Activated T-cell treated with anti-CD3 and anti-CD28 coated beads, Interleukin-2, amount 50 U/mL, for 48 hours (primary cell): ENCODE measurements at places on chromosomes 16 and 17.

DNA sequence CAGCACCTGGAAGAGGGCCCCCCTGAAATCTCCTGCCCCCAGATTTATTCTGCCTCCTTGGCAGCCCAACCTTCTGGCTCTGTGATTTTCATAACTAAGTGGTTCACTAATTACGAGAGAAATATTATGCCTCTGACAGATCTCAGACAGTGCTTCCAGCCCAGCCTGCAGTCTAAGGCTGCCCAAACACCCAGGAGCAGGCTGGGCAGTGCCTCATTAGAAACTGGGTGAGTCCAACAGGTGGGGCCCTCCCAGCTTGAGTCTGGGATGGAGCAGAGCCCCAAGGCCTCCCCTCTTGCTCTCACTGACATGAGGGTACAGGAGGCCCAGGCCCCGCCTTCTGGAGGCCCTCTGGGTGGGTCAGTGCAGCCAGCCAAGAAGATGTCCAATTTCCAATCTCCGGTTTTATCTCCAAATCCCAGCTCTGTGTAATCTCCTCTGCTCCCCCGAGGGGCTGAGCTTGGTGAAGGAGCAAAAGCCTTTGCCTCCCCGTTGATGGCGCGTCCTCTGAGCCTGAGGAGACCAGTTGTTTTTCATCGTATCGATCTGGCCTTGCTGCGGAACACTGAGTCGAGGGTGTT lies 20.1 kb upstream of the ABCC3 start:
- DNase-seq, result no peak

DNA sequence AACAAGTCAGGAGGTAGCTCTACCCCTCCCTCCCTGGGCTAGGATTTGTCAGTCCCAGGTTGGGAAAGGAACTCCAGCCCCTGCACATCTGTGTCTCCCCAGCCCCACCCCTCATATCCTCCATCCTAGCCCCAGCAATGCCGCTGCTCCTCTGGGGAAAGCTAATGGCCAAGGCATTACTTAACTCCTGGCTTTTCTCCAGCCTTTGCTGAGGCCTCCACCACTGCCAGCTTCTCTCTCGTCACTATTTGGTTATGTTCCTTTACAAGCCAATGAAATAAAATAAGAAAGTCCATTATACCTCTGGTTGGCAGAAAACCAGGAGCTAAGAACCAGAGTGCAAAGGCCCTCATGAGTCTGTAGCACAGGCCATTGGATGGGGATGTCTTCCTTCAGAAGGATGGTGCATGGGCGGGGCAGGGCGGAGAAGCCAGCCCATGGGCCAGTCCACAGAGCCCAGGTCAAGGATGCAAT lies 171.0 kb downstream of the CCDC182 start:
- DNase-seq, result no peak

DNA sequence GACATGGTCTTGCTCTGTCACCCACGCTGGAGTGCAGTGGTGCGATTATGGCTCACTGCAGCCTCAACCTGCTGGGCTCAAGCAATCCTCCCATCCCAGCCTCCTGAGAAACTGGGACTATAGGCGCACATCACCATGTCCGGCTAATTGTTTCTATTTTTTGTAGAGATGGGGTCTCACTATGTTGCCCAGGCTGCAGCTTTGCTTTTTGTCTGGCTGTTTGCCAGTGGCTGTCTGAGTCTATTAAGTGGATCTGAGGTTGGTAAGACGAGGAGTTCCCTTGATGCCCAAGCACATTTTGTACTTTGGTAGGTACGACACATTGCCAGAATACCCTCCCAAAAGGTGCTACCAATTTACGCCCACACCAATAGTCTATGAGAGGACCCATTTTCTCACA lies 5.1 kb downstream of the TBX21 start:
- DNase-seq, result no peak

DNA sequence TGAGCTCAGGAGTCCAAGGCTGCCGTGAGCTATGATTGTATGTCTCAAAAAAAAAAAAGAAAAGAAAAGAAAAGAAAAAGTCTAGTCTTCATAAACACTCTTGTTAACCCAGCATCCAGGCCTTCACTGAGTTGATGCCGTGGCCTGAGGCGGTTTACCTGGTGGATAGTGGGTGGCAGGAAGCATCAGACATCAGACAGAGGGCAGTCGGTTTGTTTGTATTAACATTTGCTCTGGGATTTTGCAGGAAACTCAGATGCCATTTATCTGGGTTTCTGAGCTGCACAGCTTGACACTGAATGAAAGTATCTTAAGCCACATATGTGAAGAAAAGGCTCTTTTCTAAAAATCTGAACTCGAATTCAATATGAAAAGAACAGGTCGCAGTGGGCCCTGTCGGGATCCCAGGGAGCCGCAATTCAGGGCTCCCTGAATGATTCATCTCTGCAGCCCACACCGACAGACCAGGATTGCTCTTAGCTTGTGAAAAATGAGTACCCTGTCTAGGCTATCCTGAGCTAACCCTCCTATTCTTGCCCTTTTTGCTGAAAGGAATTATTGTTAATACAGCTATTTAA lies 1.1 kb upstream of the DBNDD1 start:
- no peak for DNase-seq

DNA sequence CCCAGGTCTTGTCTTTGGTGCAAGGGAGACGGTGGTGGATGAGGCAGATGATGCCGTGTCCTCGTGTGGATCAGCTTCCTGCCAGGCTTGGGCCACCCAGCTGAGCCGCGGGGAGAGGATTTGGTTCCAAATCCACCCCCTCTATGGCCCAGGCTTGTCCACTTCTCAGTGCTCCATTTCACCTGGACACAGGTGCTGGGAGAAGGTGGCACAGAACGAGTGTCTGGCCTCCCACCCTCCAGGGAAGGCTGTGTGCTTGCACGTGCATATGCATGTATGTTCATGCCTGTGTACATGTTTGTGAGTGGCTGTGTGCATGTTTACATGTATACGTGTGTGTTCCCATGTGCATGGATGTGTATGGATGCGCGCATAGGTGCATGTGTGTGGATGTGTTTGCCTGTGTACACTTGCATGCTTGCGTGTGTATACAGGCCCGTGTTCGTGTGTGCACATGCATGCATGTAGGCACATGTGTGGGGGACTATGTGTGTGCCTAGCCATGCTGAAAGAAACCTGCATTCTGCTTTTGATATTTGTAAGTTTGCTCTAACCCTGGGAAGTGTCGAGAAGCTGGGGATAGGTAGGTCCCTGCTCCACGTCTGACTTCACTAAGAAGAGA lies 196.3 kb downstream of the IRF8 start:
- DNase-seq, result no peak

DNA sequence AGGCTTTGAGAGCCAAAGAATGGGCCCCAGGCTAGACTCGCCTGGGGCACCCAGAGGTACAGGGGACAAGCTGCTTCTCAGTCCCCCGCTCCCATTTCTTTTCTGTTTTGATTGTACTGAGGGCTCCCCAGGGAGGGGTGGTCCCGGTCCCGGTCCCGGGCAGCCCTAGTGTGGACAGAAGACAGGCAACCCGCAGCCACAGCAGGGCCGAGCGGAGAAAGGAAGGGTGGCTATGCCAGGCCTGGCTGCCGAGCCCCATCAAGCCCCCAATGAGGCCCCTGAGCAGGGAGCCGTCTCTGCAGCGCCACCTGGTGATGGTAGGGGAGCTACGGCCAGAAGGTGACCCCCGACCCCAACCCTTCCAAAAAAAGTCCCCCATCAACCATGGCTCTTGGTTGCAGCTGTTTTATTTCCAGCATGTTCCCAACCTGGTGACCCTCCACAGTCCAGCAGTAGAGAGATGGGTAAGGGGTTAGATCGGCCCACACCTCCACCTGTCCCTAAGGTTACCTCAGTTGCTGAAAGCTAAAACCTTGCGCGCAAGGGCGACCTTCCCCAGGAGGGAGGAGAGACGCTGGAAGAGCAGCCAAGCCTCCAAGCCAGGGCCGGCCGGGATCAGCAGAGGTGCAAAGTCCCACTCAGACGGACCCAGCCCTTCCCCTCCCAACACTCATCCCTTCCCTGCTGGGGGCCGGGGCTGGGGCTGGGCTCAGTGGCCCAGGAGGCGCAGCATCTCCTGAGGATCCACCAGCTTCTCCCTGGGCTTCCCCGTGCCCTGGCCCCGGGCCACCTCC lies 2.6 kb upstream of the GRIN2C start:
- DNase-seq, result peak; percentile 82

DNA sequence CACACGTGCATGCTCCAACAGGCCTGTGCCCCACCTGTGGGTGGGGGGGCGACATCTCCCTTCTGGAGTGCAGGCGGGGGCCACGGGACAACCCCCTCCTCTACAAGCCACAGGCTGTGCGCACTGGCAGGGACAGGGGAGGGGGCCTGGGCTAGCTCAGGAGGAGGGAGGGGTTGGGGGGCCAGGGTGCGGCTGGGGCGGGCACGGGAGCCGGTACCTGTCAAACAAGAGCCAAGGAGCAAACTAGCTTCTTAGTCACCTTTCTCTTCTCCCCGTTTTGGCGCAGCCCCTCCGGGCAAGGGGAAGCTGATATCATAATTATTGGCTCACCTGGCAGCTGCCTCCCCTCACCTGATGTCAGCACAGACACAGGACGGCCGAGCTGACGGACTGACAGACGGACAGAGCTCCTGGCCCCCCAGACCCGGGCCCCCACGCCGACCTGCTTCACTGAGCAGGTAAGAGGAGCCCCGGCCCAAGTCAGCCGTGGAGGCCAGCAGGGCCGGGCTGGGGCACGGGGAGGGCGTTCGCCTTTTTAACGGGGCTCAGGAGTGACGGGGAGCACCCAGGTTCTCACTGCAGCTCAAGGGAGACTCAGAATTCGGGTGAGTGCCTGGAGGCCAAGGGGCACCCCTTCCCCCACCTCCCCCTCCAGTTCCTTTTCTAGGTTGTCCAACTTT lies at the start of gene FOXN1:
TSS of gene FOXN1 (plus strand) at position 363 of the 680 bp plus-strand sequence. CDS start 17,622 bp downstream, outside the sequence.
- no peak for DNase-seq

GRCh38 chr17:48997827-48998586 lies 822 bp downstream of the IGF2BP1 start:
- no peak for DNase-seq

GRCh38 chr17:27577121-27577761 lies 53.7 kb upstream of the LGALS9 start:
- DNase-seq, result no peak

DNA sequence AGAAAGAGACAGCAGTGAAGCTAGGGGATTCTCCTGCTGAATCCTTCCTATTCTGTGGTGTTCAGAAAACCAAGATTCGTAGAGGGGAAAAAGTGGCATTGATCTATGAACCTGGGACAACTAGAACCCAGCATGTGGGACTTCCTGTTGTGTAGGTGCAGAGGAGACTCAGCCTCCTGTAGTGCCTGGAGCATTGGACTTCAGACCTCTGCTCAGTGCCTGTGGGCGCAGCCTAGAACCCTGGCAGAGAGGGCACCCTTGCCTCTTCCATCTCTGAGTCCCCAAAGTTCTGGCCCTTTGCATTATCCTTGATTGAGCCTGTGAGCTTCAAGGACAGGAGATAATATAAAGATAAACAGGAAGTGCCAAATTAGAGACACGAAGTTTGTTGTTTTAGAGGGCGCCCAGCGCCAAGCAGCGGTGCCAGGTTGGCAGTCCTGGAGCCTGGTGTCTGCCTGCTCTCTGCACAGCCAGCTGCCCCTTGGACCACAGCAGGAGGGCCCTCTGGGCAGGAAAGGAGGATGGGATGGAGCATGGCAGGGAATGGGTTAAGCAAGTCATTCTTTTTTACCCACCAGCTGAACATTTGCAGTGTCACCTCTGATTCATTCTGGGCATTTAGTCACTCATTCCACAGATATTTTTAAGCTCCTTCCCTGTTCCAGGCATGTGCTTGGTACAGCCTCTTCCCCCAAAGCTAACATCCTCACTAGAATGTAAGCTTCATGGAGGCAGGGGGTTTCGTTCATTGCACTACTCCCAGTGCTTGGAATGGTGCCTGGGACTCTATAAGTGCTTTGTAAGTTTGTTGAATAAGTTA lies 11.9 kb upstream of the SP6 start:
- no peak for DNase-seq

DNA sequence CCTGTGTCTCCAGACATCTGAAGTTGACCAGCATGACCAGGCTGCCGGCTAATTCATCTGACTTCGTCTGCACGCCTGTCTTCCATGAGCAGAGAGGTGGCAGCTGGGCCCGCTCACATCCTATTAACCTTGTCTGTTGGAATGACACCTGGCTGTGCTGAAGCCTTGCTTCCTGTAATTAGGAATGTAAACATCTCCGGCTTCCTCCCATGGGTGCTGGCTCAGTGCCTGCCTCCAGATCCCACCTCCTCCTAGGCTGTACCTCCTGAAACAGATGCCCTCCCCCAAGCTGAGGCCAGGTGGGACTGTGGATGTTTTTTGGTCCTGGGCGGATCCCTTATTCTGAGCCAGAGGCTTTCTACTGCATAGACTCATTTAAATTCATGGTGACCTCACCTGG lies 296.3 kb downstream of the HS3ST4 start:
- no peak for DNase-seq

- no peak for DNase-seq
Measured at GRCh38 chr17:292016-292415, 60.6 kb downstream of the RPH3AL start.

GRCh38 chr16:29729116-29729521 lies 16.7 kb downstream of the C16orf54 start:
- DNase-seq, result no peak

GRCh38 chr16:46757339-46758050 lies 9.4 kb upstream of the MYLK3 start:
- no peak for DNase-seq

GRCh38 chr16:81544700-81545271 lies 100.2 kb downstream of the CMIP start:
- DNase-seq, result no peak

- DNase-seq, result no peak
Measured at GRCh38 chr17:29342158-29342765, 47.9 kb upstream of the TAOK1 start.

- DNase-seq, result no peak
Measured at GRCh38 chr16:3774156-3774767, 56.9 kb upstream of the TRAP1 start.

GRCh38 chr17:37535906-37536305 lies 46.2 kb downstream of the DUSP14 start:
- DNase-seq, result no peak

- no peak for DNase-seq
Measured at GRCh38 chr16:48583075-48584065, 26.6 kb downstream of the N4BP1 start.

DNA sequence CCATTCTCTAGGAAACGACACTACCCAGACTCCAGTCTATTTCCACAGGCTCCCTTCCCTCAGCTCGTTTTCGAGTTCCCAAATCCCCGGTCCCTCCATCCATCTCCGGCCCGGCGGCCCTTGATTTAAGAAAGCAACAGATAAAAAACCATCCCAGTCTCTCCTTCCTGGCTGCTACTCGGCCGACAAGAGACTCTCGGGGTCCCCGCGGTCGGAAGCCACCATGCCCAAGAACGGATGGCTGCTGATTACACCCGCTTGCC lies 182 bp downstream of the RPL26 start:
- DNase-seq, result no peak

DNA sequence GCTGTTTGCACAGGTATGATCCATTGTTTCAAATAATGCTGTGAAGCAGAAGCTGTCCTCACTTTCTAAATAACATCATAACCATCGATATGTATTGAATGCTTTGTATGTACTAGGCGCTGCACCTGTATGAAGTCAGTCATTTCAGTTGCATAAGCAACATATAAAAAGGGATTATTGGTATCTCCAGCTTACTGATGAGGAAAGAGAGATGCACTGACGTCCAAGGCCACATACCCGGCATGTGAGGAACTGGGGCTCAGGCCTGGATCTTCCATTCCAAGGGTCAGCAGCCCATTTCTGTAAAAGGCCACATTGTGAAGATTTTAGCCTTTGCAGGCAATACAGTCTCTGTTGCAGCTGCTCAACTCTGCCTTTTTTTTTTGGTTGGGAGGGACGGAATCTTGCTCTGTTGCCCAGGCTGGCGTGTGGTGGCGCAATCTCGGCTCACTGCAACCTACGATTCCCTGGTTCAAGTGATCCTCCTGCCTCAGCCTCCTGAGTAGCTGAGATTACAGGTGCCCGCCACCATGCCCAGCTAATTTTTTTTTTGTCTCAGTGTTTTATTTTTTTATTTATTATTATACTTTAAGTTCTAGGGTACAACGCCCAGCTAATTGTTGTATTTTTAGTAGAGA lies 244.7 kb downstream of the MRTFB start:
- DNase-seq, result no peak
